GM06990 (cell line): ENCODE measurements at places on chromosomes 5 and 9.

DNA sequence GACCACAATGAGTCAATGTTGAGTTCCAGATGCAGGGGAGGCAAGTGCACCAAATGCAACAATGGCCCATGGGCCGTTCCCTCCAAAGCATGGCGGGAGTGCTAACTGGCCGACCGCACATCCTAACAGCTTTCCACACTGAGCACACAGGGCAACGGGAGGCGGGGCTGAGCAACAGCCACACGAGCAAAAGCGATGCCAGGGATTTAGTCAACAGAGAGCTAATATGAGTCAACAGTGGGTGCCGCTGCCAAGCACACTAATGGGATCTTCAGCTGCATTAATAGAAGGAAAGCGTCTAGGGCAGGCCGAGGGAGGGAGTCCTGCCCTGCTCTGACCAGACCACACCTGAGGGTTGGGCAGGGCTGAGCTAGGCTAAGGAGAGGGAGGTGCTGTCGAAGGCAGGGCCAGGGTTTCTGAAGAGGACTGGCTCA is 4.6 kb downstream of the EPB41L4B start:
- no peak for DNase-seq

- no peak for DNase-seq
Observed at GRCh38 chr5:76467216-76467615, 64.1 kb downstream of the IQGAP2 start.

GRCh38 chr5:28415791-28416443 is 1377.5 kb upstream of the CDH9 start:
- no peak for DNase-seq

DNA sequence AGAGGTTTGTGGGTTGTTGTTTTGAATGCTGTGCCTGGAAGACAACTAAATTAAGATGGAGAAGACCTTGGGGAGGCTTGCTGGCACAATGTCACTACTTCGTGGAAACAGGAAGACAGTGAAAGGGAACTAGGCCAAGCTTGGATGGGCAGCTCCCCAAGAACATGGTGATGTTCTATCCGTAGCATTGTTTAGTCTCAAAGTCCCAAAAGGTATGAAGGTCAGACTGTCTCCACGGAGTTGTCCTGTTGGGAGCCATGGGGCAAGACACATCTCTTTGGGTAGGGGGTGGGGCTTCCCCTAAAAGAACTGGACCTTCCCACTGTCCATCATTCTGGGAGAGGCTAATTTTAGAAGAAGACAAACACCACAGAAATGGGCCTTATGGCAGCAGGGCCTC is 140.5 kb downstream of the ENTREP1 start:
- DNase-seq: no peak

GRCh38 chr9:4137681-4138099 is 162.2 kb downstream of the GLIS3 start:
- DNase-seq: no peak

DNA sequence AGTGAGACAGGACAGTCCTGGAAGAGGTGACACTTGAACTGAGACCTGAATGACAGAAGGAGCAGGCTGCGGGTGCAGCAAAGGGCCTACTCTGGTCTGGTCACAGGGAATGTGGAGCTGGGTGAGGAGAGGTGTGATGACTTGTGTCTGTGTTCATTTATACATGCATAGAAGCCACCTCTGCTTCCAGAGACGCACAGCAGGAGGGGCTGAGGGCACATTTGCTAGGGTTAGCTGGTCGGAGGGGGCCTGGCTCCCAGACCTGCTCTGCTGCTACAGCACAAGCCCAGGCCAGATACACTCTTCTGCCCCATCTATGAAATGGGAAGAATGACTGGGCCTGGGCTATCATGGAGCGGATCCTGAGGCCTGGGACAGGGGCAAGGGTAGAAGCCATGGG is 15.6 kb downstream of the UNC5A start:
- DNase-seq: no peak

GRCh38 chr9:109861499-109861898 is 81.5 kb downstream of the PALM2AKAP2 start:
- no peak for DNase-seq

- no peak for DNase-seq
Observed at GRCh38 chr5:81986126-81986525, 14.3 kb downstream of the ATG10 start.

DNA sequence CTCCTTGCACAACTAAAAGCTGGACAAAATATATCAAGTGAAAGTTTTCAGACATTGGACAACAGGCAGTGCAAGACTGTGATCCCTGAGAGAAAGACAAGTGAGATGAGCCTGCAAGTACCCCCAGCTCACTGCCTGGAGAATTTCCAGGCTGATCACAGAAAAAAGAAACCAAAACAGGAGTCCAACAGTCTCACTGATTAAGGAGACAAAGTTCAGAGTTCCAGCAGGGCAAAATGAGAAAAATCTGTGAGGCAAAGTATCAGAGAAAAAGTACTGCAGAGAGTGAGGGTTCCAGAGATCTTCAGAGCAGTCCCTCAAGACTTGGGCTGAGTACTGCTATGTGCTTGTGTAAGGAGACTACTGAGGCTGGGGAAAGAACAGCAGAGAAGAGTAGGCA is 56.0 kb upstream of the PRSS3 start:
- no peak for DNase-seq

DNA sequence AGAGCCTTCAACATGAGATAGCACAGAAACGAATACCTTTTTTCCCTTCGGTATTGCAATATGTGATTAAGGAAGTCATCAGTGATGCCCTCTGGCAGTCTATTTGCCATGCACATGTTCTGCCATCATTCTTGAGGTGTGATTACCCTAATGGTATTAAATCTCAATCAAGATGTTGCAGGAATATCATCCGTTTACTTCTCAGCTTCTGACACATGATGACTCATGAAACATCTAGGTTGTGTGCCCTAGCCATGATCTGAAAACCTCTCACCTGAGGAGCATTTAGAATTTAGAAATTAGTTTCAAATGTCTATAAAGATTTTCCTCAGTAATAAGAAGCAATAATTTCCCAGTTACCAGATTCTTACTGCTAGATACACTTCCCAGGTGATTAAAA is 209.1 kb downstream of the ADGRV1 start:
- no peak for DNase-seq

DNA sequence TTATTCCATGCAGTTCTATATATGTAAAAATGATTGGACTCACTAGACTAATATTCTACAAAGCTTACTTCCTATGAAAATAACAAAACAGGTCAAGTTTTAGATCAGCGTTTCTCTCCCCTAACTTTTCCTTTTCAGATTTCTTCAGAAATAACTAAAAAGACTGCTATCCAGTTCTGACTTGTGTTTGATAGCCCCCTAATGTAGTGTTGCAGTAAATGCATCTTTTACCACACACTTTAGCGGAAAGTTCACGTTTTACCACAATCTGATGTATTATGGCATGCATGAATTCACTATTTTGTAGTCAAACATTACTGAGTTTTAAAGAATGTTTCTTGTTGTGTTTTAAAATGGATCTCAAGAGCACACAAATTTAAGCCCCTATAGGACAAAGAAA is 292.7 kb downstream of the RAB3C start:
- DNase-seq: no peak

DNA sequence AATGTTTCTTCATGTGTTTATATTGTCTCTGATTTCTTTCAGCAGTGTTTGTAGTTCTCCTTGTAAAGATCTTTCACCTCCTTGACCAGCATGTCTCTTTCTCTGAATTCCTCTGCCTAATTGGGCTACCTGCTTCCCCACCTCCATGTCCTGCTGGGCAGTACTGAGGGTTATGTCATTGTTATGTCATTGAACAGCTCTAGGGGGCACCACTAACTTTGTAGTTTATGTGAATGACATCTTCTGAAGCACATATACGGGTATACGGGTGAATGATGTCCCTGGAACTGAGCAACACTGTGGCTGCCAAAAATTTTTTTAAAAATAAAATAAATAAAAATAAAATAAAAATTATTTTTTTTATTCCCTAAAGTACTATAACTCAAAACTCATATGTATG is 16.9 kb upstream of the SNCAIP start:
- DNase-seq: no peak

DNA sequence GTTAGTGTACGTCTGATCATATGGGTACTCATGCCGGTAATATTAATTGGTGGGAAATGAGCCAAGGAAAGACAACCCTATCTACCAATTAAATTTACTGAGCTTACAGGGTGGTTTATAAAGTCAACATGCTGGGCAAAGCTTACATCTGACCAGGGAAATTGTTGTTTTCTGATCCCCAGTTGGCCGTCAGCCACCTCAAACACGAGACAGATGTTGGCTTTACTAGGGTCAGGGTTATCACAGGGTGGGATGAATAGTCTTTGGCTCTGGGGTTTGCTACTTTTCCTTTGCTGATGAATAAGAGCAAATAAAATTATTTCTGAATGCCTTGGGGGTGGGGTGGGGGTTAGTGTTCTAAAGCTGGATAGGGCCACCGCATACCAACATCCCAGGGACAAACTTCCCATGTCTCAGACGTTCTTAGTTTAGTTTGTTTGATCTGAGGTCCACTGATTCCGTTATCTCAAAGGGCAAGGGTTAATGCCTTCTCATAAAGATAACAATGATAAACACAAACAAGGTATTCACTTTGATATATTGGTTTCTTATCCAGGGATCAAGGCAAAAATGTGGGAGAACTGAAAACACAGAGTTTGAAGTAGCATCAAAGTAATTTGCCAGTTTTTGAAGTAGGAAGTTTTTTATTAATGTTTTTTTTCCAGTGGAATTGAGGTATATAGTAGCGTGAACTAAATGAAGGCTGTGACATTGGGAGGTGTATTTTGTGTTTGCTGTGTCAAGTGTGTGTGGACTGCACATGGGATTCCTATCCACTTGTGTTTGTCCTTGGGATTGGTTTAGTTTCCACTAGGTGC is 109.1 kb upstream of the RPS23 start:
- DNase-seq: no peak

- no peak for DNase-seq
Observed at GRCh38 chr5:149855366-149855765, 89.2 kb downstream of the PDE6A start.

- no peak for DNase-seq
Observed at GRCh38 chr5:130286971-130287370, 382.7 kb downstream of the CHSY3 start.

GRCh38 chr5:133321286-133321832 is 269.5 kb downstream of the HSPA4 start:
- DNase-seq: no peak

GRCh38 chr5:153571162-153571561 is 80.7 kb downstream of the GRIA1 start:
- no peak for DNase-seq

- DNase-seq: no peak
Observed at GRCh38 chr5:175556794-175557193, 78.4 kb downstream of the SFXN1 start.

- no peak for DNase-seq
Observed at GRCh38 chr5:103774721-103775120, 212.1 kb upstream of the NUDT12 start.
